ENCODE measurements at places on chromosomes 2 and 18.

DNA sequence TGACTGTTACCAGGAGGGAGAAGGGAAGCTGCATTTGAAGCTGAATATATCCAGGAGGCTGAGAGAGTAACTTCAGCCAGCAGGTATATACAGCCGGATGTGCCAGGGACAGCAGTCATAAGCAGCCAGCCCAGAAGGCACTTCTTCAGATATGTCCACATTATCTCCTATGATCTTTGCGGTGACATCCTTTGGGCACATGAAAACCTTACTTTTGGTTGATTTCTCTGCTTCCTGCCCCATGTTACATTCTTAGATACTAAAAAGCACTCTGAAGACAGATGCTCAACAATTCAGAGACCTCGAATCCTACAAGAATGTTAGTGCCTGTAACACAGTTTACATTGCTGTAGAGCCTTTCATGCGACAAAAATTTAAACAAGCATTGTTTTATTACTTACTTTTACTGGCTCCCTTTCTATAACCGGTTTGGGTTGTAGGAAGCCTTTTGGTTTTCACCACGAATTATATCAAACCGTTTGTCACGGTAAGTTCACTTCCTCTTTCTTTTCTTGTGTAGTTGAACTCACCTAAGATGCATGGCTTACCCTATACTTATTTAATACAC is 50.3 kb upstream of the TLK1 start:
- DNase-seq = peak; percentile 51

- DNase-seq = no peak
These were observed 135.9 kb downstream of the ALPK2 start for GRCh38 chr18:58492891-58493469.

GRCh38 chr2:55156326-55156725 is 75.8 kb downstream of the CLHC1 start:
- no peak for DNase-seq

- DNase-seq = no peak
These were observed 14.8 kb downstream of the TIMM21 start for GRCh38 chr18:74163019-74163660.

GRCh38 chr2:164146441-164146840 is 410.6 kb upstream of the FIGN start:
- DNase-seq = no peak

- DNase-seq = no peak
These were observed 169.6 kb downstream of the FMNL2 start for GRCh38 chr2:152504618-152505017.

- DNase-seq = no peak
These were observed 15.6 kb upstream of the SNED1 start for GRCh38 chr2:240982821-240983281.

- no peak for DNase-seq
These were observed 363.8 kb downstream of the LRP1B start for GRCh38 chr2:141767051-141767450.

DNA sequence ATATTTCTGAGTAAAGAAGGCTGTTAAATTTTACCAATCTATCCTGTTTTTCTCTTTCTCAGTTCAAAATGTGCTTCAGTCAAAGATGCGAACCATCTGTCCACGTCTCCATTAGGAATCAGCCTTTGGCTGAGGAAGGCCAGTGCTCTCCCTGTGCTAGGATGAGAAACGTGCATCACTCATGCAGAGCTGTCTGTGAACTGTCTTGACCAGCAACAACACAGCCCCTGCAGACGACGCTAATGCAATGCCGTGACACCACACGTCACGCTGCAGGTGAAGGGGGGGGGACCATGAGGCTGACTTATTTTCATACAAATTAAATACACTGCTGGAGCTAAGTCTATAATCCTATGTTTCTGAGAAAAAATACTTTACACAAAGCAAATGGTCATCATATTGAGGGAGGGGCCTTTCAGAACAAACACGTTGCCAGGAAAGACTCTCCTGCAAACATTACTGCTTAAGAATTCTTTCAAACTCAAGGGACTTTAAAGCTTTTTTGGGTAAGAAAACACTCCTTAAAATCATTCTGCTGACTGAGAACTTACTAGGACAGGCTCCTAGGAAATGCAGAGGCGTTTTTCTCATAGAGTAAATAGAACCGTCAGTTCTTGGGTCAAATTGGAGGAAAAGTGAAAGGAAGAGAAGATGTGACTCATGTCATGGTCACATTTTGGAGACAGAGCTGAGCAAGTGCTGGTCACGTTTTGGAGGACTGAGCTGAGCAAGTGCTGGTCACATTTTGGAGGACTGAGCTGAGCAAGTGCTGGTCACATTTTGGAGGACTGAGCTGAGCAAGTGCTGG is 97.0 kb downstream of the MBP start:
- no peak for DNase-seq

DNA sequence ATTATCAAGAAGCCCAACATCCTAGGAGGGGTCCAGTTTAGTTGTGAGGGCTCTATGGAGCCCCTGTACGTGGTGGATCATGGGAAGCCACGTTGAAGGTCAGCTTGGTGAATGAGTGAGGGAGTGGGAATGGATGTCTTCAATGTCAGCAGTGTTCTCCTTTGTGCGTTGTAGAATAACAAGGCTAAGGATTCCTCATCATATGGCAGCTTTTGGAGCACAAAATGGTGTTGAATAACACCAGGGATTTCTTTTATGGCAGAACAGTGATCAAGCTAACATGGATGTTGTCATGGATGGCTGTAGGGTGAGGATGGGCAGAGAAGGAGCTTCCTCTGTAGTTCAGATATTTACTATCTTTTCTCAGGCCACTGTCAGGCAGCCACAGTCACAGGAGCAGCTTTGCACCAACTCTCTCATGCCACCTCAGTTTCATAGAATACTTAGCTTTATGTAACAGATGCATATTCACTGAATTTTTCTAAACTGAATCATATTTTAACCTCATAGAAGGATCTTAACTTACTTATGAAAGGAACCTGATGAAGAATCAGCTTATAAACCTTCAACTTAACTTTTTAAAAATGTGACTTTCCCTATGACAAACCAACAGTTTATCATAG is 284.5 kb upstream of the EPAS1 start:
- no peak for DNase-seq

DNA sequence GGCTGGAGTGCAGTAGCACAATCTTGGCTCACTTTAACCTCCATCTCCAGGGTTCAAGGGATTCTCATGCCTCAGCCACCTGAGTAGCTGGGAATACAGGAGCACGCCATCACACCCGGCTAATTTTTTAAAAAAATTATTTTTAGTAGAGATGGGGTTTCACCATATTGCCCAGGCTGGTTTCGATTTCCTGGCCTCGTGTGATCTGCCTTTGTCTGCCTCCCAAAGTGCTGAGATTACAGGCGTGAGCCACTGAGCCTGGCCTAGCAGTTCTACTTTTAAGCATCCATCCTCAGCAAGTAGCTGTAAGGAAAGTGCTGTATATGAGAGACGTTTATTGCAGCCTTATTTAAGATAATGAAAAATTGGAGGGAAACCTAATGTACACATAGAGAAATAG is 79.7 kb downstream of the ZDBF2 start:
- DNase-seq = no peak

- DNase-seq = no peak
These were observed 67.1 kb downstream of the NXPH2 start for GRCh38 chr2:138713069-138713496.

DNA sequence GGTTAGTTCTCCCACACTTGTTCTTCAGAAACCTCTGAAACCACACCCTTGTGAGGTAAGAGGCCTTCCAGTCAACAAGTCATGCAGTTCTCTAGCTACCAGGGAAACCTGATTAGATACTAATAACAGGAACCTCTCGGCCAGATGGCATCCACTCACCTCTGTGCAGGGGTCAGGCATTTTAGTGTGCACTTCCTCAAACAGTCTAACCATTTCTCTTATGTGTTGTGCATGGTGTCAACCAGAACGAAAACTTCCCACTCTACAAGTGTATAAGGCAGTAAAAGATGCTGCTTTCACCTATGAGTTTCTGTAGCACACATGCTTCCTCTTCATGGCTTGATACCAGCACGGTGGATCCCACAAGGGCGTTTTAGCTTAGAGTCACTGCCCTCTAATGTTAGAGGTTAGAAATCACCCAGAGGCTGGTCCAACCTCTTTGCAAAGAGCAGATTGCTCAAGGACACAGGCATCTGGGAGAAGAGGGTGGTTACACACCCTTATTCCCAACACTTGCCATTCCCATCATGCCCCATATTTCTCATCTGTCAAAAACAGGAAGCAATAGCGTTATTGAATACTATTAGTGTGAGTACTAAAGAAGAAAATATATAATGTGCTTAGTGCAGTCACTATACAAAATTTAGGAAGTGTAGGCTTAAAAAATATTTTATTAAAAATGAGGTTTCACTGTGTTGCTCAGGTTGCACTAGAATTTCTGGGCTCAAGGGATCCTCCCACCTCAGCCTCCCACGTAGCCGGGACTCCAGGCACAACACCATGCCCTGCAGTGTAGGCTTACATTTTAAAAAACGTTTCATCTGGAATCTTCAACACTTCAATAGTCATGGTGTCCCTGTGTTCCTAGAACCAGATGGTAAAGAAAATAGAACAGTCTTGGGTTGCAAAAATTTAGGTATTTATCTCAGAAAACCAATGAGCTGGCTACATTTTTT is 34.5 kb upstream of the RAB31 start:
- DNase-seq = peak; percentile 37

DNA sequence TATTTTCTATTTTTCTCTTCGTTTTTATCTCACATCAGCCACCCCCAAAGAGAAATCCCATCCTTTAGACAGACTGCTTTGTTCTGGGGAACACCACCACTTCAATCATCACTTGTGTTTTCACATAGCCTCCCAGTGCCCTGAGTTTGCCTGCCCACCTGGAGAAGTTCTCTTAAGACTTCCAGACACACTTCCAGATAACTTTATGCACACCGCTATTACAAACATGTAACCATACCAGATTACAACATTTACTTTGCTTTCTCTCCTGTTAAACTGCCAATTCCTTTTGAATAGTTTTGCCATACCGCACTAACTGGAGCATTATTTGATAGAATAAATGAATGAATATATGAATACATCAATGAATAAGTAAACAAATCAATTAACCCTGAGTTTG is 1353.6 kb downstream of the DPP10 start:
- no peak for DNase-seq
